ENCODE measurements at places on chromosomes 12 and 14. TPM values are rescaled to one million over a fixed set of nuclear protein-coding genes. Genes with fewer than 3 reads are reported as not detected.

- H3K36me3 ChIP-seq: no peaks in the 10 kb centered on the region
- H3K4me1 ChIP-seq: no peaks in the 10 kb centered on the region
- H3K27ac ChIP-seq: no peak overlapping the region
- no peaks in the 10 kb centered on the region for H3K27me3 ChIP-seq
- no peak for DNase-seq
These were observed 597 bp downstream of the SVOP start for GRCh38 chr12:109020146-109020795.

DNA sequence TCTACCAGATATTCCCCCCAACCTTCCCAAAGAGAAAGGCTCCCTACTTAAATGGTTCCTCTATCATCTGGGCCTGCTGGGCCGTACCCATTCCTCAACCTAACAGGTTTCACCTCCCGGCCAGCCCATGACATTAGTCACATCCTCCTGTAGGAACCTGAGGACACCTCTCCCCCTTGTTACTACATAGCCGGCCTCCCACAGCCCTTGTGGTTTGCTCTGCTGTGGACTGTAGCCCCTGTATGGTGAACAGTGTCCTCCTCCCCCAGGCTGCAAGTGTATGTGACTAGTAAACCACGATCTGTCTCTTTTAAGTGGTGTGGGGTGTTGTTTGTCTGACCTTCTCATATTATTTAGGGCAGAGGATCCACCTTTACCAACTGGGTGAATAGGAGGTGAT, 371.7 kb downstream of the RGS6 start:
- no peak for DNase-seq
- no peaks in the 10 kb centered on the region for H3K4me1 ChIP-seq
- H3K27ac ChIP-seq: no peak overlapping the region
- no peak overlapping the region for H3K4me3 ChIP-seq
- H3K27me3 ChIP-seq: no peaks in the 10 kb centered on the region

DNA sequence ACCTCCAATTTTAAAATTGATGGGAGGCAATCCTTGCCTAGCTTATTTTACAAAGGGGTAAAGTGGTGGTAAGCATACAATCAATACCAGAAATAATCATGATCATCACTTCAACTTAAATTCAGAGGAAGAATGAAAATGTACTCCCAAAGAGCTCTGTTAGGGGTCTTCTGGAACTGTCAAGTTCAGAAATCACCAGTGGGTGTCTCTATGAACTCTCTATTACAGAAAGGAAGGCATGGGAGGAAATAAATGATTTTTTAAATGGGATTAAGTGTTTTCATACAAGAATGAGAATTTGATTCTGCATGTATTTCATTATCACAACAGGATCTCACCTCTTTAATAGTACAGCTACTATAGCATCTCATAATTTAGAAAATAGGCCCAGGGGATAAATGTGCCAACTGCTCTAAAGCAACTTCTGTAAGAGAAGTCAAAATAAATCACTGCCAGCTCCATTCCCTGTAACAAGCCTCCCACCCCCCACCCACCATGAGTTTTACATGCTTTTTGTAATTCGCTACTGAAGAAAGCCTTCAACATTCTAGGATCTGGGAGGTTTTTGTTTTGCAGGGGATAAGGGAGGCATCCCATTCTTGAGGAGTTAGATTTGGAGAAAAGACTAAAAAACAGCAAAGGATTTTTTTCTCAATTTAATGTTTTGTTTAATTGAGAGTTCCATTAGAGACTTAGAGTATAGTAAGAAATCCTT, 9.7 kb downstream of the DCP1B start:
- no peak overlapping the region for H3K4me3 ChIP-seq
- no peaks in the 10 kb centered on the region for H3K27me3 ChIP-seq
- H3K36me3 ChIP-seq: peaks cover 9% of the 10 kb centered on the region
- no peaks in the 10 kb centered on the region for H3K4me1 ChIP-seq
- H3K27ac ChIP-seq: no peak overlapping the region

Gene TCL1A
- total RNA-seq: 1.4 TPM

Gene TOMM20L
- not detected for total RNA-seq

All from kidney (tissue), 22 donors.